NCI-H2029 treated with DMSO at 0.1 percent for 48 hours (cell line): ENCODE measurements at places on chromosomes 11 and 22.

GRCh38 chr11:120068114-120068573 lies 69.8 kb downstream of the TRIM29 start:
- DNase-seq: no peak

GRCh38 chr11:4054643-4055042 lies 40.0 kb upstream of the RRM1 start:
- DNase-seq: no peak

DNA sequence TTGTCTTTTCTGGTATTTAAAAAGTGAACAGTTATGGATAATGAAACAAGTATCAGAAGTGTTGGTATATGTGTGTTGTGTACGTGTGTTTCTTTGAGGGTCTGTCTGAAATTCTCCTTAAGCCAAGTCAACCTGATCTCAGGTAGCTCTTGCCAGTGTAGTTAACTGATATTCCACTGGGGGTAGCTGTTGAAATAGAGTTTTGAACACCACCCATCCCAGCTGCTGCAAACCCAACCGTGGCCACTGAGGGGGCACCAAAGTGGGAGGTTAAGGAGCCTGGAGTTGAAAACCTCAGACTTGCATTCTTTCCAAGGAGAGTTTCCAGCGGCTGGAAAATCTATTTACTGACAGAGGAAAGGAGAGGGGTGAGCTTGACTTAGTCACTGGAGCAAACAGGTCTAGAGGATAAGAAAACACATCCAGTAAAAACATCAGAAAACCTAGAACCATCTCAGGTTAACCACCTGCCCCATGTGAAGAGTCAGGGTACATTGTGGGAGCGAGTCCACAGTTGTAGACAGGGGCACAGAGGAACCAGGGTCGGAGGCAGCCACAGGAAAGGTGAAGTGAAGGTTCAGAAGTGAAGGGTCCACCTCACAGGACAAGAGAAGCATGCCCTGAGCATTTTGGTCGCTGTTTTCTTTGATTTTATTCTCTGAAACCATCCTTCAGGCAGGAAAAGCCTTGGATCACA lies 8.8 kb upstream of the CUL5 start:
- no peak for DNase-seq

GRCh38 chr11:70131606-70132190 lies 53.6 kb downstream of the ANO1 start:
- DNase-seq: no peak

DNA sequence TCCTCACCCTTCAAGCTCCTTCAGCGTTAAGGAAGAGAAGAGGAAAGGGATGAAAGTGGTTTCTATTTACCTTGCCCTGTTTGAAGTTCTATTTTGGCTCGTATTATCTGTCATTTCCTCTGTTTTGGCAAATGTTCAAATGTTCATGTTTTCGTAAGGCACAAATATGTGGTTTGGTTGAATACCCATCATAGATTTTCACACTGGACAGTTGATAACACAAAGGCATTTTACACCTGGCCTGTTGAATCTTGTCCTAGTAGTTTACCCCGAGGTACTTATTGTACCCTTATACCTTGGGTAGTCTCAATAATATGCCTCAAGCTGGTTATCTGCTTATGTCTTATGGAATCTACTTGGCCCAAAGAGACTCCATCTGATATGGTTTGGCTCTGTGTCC lies 706.9 kb downstream of the METTL15 start:
- DNase-seq: no peak

GRCh38 chr11:65411681-65412070 lies 10.9 kb upstream of the NEAT1 start:
- no peak for DNase-seq

GRCh38 chr11:70327717-70328116 lies 57.2 kb downstream of the PPFIA1 start:
- no peak for DNase-seq

GRCh38 chr22:23113067-23113846 lies 28.5 kb downstream of the RSPH14 start:
- DNase-seq: no peak

DNA sequence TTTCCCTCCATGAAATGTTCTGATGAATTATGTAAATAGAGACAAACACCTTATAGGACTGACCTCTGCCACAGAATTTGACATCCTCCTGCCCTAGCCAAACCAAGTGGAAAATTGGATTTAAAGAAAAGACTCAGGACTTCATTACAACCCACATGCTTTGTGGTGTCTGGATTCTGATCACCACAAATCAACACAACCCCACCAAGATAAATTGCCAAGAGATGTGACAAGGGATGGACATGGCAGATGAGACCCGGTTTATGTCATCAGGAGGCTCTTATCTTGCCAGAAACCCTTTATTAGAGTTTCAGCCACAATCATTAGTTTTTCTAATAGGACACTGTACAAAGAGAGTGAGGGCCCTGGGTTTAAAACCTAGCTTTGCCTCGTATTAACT lies 57.9 kb upstream of the SLC6A5 start:
- no peak for DNase-seq

DNA sequence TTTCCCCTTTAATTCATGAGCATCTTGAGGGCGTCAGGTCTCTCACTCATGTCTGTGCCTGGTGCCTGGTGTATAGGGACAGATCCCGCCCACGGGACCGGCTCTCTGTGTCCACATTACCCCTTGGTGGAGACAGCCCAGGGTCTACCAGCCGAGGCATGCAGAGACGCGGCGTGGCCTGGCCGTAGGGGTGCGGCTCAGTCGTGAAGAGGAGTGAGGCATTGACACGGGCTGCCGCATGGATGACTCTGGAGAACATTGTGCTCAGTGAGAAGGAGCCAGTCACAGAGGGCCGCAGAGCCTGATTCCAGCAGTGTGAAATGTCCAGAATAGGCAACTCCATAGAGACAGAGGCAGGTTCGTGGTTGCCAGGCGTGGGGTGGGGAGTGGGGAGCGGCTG lies 209.8 kb downstream of the TBC1D22A start:
- no peak for DNase-seq

DNA sequence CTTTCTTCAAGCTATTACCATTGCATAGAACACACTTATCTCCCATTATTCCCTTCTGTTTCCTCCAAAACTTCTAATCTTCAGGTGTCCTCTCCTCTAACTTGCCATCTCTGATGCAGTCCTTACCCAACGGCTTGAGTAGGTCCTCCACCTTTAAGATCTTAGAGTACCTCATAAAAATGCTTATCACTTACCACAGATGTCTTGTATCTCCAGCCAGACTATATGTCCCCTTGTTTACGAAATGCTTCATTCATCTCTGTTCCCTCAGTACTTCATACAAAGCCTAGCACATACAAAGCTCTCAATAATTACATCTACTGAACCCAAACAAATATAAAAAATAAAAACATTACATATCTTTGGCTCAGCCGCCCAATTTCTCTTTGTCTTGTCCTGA lies 49.2 kb downstream of the PAK1 start:
- no peak for DNase-seq

DNA sequence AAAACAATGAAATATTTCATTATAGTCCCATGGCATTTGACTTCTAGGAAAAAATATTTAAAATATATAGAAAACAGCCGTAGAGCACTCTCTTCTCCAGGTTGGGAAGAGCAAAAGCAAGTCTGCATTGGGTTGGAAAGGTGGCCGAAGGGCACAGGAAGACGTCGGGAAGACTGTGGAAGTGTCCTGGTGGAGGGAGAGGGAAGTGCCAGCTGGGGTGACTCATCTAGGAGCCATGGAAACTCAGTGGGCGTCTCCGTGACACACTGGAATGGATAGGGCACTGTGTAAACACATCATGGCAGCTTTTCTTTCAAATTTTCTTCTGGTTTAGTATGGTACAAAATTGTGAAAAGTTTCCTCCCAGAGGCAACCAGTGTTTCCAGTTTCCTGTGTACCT lies 12.7 kb downstream of the GTPBP1 start:
- DNase-seq: no peak

DNA sequence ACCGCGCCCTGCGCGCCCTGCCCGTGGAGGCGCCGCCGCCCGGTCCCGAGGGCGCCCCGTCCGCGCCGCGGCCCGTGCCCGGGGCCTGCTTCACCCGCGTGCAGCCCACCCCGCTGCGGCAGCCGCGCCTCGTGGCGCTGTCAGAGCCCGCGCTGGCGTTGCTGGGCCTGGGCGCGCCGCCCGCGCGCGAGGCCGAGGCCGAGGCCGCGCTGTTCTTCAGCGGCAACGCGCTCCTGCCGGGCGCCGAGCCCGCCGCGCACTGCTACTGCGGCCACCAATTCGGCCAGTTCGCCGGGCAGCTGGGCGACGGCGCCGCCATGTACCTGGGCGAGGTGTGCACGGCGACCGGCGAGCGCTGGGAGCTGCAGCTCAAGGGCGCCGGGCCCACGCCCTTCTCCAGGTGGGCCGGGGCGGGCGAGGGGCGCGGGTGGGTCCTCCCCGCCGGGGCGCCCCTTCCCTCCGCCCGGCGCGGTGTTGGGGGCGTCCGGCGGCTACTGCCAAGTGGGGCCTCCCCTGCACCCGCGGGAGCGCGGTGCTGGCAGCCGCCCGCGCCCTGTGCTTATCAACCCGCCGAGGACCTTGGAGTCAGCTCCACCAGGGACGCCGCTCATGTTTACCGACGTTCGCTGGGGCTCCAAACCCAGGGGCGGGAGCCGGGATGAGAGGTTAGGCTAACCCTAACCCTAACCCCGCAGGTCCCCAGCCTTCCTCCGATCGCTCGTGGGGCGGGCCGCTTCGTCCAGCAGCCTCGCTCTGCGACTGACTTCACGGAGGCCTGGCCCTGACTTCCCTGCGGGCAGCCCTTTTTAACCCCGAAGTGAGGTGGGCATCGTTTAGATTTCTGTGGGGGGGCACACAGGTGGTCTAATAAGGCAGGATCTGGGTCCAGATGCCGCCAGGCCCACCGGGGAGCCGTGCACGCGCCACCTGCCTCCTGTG lies 649 bp downstream of the SELENOO start:
- DNase-seq: no peak

DNA sequence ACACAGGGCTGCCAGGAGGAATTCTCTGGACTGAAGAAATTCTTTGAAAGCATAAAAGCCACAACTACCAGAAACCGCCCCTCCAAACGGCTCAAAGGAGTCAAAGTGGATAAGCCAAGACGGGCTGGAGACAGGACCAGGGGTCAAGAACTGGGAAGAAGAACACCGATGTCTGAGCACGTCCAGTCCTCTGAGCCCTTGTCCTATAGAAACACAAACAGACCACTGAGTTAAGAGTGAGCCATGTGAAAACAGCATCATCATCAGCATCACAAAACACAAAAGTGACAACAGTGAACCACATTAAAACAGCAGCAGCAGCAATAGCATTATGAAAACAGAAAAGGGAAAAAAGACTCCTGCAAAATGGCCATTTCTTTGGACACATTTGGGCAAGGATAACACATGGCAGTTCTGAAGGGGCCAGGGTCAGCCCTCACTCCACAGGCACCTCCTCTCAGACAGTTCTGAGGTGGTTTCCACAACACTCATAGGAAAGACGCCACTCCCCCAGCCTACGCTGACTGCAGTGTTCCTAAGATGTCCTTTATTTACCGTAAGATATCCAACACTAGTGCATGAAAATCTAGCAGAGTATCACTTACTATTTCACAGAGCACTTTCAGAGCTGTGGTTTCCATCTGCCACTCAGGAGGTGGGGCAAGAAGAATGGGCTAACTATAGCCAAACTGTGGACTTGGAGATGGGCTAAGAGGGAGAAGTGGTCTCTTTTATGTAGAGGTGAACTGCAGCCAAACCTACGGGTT lies 28.6 kb upstream of the YPEL1 start:
- no peak for DNase-seq

DNA sequence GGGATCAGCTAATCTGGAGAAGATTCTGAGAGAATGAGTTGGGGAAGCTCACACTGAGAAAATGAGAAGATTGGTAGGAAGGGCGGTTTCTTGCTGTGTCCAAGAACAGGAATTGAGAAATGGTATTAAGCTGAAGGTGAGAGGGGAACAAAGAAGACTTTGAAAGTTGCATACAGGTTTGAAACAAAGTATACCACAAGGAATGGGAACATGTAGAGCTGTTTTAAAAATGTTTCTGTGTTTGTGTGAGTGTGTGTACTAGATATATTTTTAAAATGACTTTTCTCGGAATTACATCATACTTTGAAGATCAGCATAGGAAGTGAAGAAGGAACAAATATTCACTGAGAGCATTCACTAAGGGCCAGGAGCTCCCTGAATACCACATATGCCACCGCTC lies 24.4 kb upstream of the IZUMO1R start:
- DNase-seq: no peak

DNA sequence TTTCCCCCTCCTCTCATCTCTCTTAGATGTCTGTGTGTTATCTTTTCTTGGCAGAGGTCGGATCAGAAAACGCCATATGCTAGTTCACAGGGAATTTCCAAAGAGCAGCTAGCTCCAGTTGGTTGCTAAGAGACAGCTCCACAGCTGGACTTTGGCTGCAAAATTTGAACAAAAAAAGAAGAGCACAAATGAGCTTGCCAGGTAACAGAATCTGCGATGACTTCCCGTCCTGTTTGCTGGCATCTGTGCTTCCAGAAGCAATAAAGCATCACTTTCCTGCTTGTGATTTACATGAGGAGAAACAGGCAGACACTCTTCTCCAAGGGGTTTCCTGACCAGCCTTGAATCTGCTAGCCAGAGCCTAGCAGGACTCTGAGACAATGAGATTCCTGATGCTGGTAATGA lies 596.0 kb upstream of the B3GAT1 start:
- no peak for DNase-seq

- no peak for DNase-seq
These were observed 42.7 kb downstream of the SIK2 start for GRCh38 chr11:111644922-111645321.

DNA sequence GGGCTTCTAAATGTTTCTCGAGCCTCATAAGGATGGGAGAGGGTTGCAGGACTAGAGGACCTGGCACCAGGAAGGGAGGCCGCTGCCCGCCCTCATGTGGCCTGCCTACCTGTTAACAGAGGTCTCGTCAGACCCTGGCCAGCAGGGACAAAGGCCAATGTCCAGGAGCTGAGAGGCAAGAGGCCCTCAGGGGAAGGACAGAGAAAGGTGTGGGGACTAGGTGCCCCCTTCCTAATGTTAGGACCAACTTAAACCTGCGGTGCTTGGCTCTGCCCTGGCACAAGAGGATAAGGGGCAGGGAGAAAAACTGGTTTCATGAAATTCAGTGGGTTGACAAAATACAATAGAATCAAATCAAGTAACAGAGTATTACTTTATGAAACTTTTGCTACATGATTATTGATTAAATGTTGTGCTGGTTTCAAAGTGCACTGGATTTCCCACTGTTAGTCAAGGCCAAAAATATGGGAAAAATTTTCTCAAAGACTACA lies 20.0 kb upstream of the SYT12 start:
- no peak for DNase-seq

DNA sequence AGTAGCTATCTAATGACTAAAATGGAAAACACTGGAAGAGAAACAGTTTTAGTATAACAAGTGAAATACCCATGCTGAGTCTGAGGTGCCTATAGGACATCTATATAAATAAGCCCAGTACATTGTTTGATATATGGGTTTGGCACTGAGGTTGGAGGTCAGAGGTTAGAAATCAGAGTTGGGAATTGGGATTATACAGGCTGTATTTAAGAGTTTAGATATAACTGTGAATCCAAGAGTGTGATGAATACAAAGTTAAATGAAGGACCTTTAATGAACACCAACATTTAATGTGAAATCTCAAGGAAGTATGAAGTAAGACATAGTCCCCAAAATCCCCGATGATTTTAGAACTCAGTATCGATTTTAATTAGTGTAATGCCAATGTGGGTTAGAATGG lies 3.1 kb upstream of the HBD start:
- no peak for DNase-seq

- DNase-seq: no peak
These were observed 85.5 kb downstream of the PDE2A start for GRCh38 chr11:72588421-72589410.
